Activated T-cell treated with anti-CD3 and anti-CD28 coated beads, Interleukin-2, amount 50 U/mL, for 24 hours (primary cell): ENCODE measurements at places on chromosomes 7 and 10.

GRCh38 chr10:97096261-97097083 lies 89.3 kb downstream of the SLIT1 start:
- DNase-seq, result peak; percentile 42

- DNase-seq, result no peak
Observed at GRCh38 chr7:12643644-12644043, 43.8 kb upstream of the ARL4A start.

DNA sequence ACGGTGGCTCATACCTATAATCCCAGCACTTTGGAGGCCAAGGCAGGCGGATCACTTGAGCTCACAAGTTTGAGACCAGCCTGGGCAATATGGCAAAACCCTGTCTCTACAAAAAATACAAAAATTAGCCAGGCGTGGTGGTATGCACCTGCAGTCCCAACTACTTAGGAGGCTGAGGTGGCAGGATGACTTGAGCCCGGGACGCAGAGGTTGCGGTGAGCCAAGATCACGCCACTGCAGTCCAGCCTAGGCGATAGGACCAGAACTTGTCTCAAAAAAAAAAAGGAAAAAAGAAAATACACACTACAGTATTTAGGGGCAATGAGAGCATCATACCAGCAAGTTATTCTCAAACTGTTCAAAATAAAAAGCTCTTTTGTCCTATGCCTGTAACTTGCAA lies 59.5 kb downstream of the ABI1 start:
- DNase-seq, result no peak

DNA sequence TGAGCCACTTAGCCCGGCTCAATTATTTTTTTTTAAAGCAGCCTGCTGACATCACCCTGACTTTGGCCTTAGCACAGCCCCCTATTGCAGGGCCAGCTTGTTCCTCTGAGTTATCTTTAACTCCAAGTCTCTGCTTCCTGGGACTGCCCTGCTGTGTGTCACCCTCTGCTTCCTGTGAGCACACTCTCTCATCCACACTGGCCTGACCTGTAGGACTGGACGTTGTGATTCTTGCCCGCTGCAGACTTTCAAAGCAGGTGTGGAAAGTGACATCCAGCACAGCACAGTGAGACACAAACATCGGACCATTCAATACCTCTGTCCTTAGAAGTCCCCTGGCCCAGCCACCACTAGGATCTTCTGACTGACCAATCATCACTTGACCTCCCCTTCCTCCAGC lies 26.4 kb upstream of the HSPA12A start:
- no peak for DNase-seq

DNA sequence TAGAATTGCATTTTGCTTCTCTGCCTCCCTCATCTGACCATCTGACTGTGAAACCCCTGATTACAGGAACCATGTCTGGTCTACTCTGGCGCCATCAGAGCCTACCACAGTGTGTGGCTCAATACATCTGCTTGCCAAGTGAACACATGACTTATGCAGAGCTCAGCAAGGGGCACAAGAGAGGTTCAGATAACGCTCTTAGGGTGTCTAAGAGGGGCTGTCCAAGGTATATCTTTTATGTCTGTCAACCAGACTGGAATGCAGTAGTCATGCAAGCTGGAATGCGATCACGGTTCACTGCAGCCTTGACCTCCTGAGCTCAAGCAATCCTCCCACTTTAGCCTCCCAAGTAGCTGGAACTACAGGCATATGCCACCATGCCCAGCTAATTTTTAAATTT lies 10.3 kb upstream of the RRP12 start:
- DNase-seq, result no peak

GRCh38 chr10:110774069-110775019 lies 97.4 kb upstream of the PDCD4 start:
- peak; percentile 50 for DNase-seq

- no peak for DNase-seq
Observed at GRCh38 chr7:88985295-88985694, 189.8 kb upstream of the TEX47 start.

DNA sequence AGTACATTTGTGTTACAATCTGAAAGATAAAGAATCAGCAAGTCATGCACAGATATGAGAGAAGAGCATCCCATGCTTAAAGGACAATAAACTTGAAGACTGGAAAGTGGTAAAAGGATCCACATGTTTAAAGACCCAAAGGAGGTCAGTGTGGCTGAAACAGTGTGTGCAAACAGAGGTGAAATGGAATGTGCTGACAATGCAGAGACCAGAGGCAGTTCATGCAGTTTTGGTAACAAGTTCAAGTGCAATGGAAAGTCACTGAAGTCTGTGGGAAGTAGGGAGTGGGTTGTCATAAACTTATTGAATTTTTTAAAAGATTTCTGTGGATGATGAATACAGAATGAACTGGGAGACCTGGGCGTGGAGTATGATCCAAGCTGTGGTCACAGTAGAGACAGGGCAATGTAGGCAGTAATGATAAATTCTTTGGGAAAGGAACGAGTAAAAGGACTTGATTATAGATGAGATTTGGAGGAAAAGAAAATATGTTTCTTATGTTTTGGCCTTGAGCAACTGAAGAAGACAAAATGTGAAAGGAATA lies 408.0 kb downstream of the HGF start:
- DNase-seq, result no peak

GRCh38 chr7:8938044-8938805 lies 504.8 kb downstream of the NXPH1 start:
- DNase-seq, result no peak

- DNase-seq, result no peak
Observed at GRCh38 chr10:60419249-60419648, 29.6 kb upstream of the ANK3 start.

- DNase-seq, result no peak
Observed at GRCh38 chr10:71299071-71299785, 19.8 kb upstream of the SLC29A3 start.

DNA sequence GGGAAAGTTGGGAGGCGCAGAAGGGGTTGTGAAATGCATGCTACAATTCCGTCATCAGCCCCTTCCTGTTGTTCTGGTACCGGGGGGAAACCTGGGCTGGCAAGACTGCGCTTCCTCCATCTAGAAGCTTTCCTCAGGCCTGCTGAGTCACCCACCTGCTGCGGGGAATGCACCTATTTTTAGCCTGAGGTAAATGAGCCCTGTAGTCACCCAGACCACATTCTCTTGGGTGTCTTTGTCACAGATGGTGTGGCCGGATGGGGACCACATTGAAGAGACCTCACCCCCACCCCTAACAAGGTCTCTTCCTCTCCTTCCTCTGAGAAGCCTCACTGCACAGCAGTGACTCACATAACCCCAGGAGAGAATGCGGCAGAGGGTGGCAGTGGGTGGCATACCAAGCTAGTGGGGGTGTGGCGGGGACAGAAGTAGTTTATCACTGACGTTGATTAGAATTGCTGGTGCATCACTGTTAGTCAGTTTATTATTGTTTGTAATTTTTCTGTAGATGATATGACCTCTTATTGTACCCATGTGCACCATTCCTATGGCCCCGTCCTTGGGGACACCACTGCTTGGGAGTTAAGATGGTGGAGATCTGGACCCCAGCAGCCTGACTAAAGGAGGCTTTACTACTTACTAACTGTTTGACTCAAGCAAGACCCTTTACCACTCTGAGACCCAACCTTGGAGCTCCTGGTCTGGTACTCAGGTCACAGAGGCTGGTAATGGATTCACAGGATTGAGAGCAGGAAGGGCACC lies 83.0 kb upstream of the DUSP5 start:
- peak; percentile 85 for DNase-seq

- DNase-seq, result no peak
Observed at GRCh38 chr7:36871355-36871738, 147.1 kb upstream of the AOAH start.

- DNase-seq, result no peak
Observed at GRCh38 chr10:83978681-83979383, 160.5 kb upstream of the GHITM start.

DNA sequence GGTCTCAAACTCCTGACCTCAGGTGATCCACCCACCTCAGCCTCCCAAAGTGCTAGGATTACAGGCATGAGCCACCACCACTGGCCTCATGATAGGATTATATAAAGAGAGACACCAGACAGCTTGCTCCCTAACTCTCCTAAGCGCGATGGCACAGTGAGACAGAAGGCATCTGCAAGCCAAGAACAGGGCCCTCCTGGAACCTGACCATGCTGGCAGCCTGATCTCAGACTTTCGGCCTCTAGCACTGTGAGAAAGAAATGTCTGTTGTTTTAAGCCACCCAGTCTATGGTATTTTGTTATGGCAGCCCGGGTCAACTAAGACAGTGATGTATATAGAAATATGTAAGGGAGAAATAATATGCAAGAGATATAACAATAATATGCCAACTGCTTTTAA lies 51.2 kb downstream of the SRPK2 start:
- DNase-seq, result no peak

- DNase-seq, result no peak
Observed at GRCh38 chr7:68688416-68689086, 909.7 kb upstream of the AUTS2 start.

- DNase-seq, result no peak
Observed at GRCh38 chr7:88355011-88355410, 48.3 kb upstream of the STEAP4 start.

DNA sequence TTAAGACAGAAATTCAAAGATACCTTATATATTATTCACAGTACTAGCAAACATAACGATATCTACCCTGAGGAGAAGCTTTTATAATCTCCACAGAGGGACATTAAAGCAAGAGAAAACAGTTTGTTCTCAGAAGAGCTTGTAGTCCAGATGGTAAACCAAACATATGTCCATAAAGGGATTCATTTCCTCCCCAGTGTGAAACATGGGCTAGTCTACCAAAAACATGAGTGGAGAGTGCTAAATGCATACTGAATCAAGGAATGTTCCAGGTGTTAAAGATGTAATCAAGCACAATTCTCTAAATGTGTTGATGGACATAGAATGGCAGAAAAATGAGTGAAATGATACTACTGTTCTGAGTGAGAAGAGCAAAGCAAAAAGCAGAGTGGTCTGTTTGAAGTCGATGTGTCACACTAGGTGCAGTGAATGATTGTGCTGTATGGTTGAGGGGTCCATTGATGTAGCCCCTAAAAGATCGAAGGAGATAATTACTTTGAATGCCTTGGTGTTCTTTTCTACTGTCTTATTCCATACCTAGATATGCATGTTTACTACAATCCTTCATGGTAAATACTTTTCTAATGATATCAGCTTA lies 25.3 kb downstream of the BCAP29 start:
- DNase-seq, result no peak
